ENCODE measurements at places on chromosomes 6 and 20.
A peak's percentile ranks its signal among the peaks of the same experiment; 100 is the strongest.

GRCh38 chr6:30879684-30880427, 4.5 kb upstream of the DDR1 start:
- no peak for DNase-seq

GRCh38 chr6:167898673-167899311, 72.1 kb downstream of the AFDN start:
- DNase-seq = no peak

DNA sequence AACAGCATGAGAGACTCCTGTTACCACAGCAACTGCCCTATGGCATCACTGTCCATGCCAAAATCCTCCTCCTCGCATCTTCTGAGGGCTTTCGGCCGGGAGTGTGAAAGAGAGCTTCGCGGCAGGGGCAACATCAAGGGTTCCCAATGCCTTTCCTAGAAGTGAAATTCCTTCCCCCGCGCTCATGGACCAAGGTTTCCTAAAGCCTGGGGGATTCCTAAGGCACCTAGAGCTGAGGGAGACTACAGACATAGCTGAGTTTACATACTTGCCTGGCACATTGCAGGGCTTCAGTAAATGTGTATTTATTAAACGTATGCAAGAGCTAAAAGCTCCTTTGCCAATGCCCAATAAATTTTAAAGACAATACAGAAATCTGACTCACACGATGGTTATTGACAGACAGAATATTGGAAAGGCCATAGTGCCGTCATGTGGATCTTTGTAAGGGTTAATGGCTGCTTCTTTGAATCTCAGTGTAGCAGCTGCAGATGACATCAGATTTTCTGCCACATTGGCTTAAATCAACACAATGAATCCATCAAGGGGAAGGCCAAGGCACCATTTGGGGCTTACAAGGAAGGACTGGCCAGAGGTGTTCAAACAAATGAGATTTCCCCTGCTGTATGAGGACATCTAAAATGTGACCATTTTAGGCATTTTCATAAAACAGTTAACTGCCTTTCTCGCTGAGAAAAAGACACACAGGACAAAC, 281.2 kb upstream of the JARID2 start:
- no peak for DNase-seq

DNA sequence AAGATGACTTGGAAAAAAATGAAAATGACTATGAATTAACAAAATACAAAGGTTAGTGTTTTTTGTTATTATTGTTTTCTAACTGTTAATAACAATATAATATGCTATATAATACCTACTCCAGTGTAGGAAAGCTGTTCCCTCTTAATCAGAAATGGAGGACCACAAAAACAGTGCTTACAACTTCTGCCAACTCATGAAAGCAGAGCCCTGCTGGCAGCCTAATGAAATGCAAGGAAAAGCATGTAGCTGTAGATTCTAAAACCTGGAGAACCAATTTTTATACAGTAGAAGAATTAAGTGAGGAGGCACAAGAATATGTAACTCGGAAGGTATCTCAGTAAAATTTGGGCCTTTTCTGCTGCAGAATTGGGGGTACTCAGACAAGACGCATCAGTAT, 29.4 kb downstream of the PHIP start:
- DNase-seq = peak; percentile 28

GRCh38 chr6:116476002-116476678, 15.0 kb downstream of the CALHM6 start:
- peak; percentile 45 for DNase-seq

GRCh38 chr6:16928387-16928786, 167.1 kb upstream of the ATXN1 start:
- DNase-seq = no peak

GRCh38 chr6:115899730-115900282, 160.9 kb downstream of the FRK start:
- no peak for DNase-seq

- DNase-seq = no peak
Observed at GRCh38 chr20:57964011-57964862, 254.4 kb upstream of the PMEPA1 start.

GRCh38 chr20:25273541-25274358, 25.9 kb downstream of the PYGB start:
- no peak for DNase-seq

GRCh38 chr6:53614676-53615075, 50.9 kb downstream of the KLHL31 start:
- DNase-seq = no peak

GRCh38 chr6:91632308-91632707, 1045.4 kb upstream of the MAP3K7 start:
- DNase-seq = no peak

DNA sequence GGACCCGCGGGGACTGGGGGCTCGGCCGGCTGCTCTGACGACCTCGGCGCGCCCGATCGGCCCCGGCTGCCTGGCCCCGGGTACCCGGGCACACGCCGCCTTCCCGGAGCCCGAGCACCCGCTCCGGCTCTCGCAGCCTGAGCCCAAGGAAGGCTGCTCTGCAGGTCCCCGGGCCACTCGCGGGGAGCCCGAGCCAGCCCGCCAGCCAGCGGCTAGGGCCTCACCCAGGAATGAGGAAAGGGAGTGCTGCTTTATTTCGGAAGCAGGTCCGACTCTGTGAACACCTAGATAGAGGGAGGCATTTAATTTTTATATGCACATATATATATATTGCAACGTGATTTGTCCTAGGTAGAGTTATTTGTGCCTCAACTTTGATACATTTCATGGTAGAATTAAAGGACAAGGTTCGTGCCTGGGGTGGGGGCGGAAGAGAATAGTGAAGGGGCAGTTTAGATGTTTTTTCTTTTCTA, 15.5 kb downstream of the FOXA2 start:
- DNase-seq = no peak

DNA sequence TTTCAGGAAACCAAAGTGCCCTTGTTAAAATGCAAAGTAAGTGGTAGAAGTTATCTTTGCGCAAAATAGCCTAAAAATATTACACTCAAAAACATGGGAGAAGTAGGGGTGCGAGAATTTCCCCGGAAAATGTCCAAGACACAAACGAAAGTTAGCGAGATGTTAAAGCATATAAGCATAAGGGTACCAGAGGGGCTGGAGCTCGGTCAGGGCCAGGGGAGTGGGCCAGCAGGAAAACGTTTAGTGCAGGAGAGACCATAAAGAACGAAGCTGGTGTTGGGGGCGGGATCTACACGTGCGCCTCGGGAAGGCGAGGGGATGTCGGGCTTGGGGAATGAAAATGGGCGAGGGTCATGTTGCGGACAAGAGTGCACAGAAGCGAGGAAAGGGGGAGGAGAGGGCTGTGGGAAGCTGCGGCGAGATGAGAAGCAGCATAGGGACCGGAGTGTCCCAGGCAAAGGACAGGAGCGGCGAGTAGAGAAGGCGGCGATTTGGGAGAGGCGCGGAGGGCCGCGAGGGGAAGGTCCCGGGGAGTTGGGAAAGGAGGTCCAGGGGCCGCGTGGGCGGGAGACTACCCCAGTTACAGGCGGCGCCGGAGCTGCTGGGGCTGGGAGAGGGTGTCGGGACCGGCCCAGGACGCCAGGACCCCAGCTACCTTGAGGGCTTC, 600 bp downstream of the XPO5 start:
- peak; percentile 26 for DNase-seq

GRCh38 chr20:51139891-51140290, 117.0 kb upstream of the KCNG1 start:
- DNase-seq = no peak

GRCh38 chr6:79377888-79378348, 143.4 kb upstream of the HMGN3 start:
- DNase-seq = no peak

- no peak for DNase-seq
Observed at GRCh38 chr6:42428326-42429041, 23.2 kb downstream of the TRERF1 start.

DNA sequence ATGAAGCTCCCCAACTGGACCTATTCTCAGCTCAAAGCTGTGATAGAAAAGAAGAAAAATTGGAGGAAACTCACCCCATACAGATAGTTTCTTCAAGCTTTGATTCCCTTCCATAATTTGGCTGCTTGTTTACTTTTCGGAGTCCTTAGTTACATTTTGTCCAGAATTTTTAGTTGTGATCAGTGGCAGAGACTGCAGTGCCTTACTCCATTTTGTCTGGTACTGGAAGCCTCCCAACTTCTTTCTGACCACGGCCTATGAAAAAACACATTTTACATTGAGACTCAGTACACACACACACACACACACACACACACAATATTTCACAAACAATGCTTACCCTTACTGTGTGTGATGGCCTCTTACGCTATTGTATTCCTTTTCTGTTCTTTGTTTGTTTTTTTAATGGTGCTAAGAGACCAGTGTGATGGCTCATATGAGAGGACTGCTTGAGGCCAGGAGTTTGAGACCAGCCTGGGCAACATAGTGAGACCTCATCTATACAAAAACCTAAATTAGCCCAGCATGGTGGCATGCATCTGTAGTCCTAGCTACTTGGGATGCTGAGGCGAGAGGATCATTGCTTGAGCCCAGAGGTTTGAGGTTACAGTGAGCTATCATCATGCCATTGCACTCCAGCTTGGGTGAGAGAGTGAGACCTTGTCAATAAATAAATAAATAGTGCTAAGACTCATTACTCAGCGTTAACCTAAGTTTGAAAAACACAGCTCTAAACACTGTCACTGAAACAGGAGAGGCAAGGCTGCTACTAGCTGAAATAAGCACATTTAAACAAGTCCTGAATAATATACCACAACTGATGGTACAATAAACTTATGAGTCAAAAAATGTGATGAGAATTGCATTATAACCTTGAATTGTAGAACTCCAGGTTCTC, 13.8 kb upstream of the RNF8 start:
- no peak for DNase-seq

GRCh38 chr20:3797592-3798372, 1.7 kb downstream of the CDC25B start:
- DNase-seq = peak; percentile 59

- no peak for DNase-seq
Observed at GRCh38 chr6:79180052-79180451, 54.4 kb downstream of the HMGN3 start.
